ENCODE measurements at places on chromosomes 3 and 15.

- peak; percentile 85 for DNase-seq
Measured at GRCh38 chr3:64915778-64916177, 228.0 kb upstream of the ADAMTS9 start.

DNA sequence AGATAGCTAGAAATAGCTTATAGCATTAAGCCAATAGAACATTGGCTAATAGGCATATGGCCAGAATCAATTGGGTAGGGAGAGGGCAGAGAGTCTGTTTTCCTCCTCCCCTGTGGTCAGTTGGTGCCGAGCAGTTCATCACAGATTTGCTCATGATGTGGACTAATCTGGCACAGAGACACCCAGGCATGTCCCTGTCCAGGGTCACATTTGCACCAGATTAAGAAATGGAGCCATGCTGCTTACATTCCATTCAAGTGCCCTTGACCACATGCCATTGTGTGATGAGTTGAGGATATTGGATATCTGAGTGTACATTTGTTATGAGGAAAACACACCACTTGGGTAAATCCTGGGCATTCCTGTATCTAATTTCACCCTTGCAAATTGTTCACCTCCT is 53.4 kb downstream of the USP13 start:
- peak; percentile 49 for DNase-seq

- DNase-seq, result peak; percentile 48
Measured at GRCh38 chr15:64112904-64113303, 17.1 kb downstream of the SNX1 start.

GRCh38 chr3:105539897-105540296 is 173.2 kb downstream of the ALCAM start:
- DNase-seq, result no peak

GRCh38 chr3:162317046-162317445 is 820.4 kb downstream of the OTOL1 start:
- DNase-seq, result no peak

- DNase-seq, result no peak
Measured at GRCh38 chr3:193772422-193772763, 179.4 kb downstream of the OPA1 start.

GRCh38 chr3:174776123-174776522 is 83.0 kb upstream of the NAALADL2 start:
- peak; percentile 33 for DNase-seq

DNA sequence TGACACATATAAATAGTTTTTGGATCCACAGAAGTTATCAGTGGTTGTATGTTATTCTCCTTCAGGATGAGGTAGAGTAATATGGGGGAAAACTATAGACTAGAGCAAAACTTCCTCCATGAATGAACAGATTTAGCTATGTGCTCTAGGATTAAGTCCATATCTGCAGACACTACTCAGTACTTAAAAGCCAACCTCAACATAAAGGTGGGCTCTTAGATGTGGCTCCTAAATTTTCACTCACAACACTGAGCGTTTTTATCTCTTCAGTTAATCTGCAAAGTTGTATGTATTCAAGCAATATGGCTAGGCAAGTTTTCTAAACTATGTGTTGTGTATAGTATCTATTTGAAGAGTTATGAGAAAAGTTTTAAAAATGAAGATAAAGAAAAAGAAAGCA is 147.0 kb upstream of the SLITRK3 start:
- DNase-seq, result no peak

GRCh38 chr15:77292969-77293558 is 126.8 kb downstream of the PEAK1 start:
- no peak for DNase-seq

DNA sequence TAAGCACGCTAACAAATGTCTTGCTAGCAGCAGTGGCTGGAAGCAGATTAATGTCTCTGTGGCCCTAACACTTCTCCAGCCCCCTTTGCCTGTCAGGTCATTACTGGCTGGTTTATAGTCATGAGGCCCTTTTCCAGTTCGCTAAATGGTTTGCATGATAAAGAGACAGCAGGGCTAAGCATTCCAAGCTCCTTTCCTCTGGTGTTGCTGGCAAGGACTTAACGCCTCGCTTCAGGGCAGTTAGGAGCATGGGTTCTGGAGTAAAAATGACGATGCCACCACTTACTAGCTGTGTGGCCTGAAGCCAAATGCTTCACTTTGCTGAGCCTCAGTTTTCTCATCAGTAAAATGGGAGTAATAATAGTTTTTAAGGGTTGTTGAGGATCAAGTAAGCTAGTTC is 185.9 kb downstream of the MEGF11 start:
- no peak for DNase-seq

All from choroid plexus epithelial cell (primary cell).